GM23338 (cell line): ENCODE measurements at places on chromosomes 12 and 14.

DNA sequence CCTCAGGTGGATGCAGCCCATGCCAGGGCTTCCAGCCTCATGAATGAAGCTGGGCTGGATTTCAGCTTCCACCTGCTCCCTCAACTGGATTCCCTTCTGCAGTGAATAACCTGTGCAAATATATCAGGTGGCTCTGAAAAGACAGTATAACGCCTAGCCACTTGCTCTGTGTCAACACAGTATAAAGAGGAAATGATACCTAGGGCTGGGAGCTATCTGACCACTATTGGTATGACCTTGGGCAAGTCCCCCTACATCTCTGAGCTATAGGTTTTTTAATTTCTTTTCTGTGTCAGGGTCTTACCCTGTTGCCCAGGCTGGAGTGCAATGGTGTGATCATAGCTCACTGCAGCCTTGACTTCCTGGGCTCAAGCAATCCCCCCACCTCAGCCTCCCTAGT, 19.8 kb downstream of the ISM2 start:
- no peak overlapping the region for H3K4me3 ChIP-seq
- no peaks in the 10 kb centered on the region for H3K36me3 ChIP-seq

- no peaks in the 10 kb centered on the region for H3K36me3 ChIP-seq
- H3K4me3 ChIP-seq = no peak overlapping the region
- H3K4me1 ChIP-seq = peaks cover 6% of the 10 kb centered on the region
- H3K27ac ChIP-seq = no peak overlapping the region
- no peaks in the 10 kb centered on the region for H3K27me3 ChIP-seq
Measured at GRCh38 chr12:108205864-108206263, 76.8 kb downstream of the WSCD2 start.

DNA sequence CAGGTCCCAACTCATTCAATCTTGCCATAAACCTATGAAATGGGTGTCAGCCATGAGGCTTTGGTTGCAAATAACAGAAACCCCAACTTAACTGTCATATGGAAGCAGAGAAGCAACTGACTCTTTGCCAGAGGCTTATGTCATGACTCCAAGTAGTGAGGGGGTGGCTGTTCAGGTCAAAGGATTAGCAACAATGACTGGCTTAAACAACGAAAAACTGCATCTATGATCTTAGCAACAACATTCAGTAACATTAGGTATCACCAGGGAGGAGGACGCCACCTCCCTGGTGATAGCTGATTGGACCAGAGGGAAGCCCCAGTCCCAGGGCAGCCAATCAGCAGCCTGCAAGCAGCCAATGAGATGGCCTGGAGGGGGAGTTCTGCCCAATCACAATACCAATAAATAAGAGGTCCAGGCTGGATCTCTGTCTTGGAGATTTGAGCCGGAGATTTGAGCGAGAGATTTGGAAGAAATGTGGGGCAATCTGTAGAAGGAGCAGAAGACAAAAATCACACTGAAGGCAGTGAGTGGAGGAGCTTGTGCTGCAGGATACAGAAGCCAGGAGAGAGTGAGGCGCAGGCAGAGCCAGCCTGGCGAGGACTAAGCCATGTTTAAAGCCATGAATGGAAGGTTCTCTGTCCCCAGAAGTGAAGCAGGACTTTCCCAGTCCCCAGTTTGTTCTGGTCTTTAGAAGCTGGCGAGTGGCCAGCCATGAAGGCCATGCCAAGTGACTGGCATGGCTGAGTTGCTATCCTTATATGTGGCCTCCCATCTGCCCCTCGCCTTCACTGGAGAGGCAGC, 93.3 kb downstream of the CALM1 start:
- peaks cover 14% of the 10 kb centered on the region for H3K4me1 ChIP-seq
- no peaks in the 10 kb centered on the region for H3K36me3 ChIP-seq
- no peak for DNase-seq
- no peaks in the 10 kb centered on the region for H3K27me3 ChIP-seq
- no peak overlapping the region for H3K27ac ChIP-seq

- H3K36me3 ChIP-seq = no peaks in the 10 kb centered on the region
- H3K27me3 ChIP-seq = no peaks in the 10 kb centered on the region
- no peak overlapping the region for H3K4me3 ChIP-seq
- no peak overlapping the region for H3K27ac ChIP-seq
- H3K4me1 ChIP-seq = peaks cover 11% of the 10 kb centered on the region
- DNase-seq = no peak
Measured at GRCh38 chr14:46444666-46445065, 206.9 kb downstream of the RPL10L start.

GRCh38 chr12:97181571-97182265, 274.7 kb downstream of the NEDD1 start:
- no peaks in the 10 kb centered on the region for H3K27me3 ChIP-seq
- no peaks in the 10 kb centered on the region for H3K36me3 ChIP-seq
- H3K27ac ChIP-seq = no peak overlapping the region

- H3K27me3 ChIP-seq = no peaks in the 10 kb centered on the region
- H3K4me1 ChIP-seq = no peaks in the 10 kb centered on the region
- no peak overlapping the region for H3K4me3 ChIP-seq
- DNase-seq = no peak
- no peak overlapping the region for H3K27ac ChIP-seq
Measured at GRCh38 chr14:103806805-103807204, 40.6 kb downstream of the PPP1R13B start.

- no peak for DNase-seq
- no peak overlapping the region for H3K27ac ChIP-seq
- H3K27me3 ChIP-seq = no peaks in the 10 kb centered on the region
- H3K4me3 ChIP-seq = no peak overlapping the region
- H3K36me3 ChIP-seq = no peaks in the 10 kb centered on the region
Measured at GRCh38 chr12:80291108-80291754, 152.8 kb upstream of the PTPRQ start.

DNA sequence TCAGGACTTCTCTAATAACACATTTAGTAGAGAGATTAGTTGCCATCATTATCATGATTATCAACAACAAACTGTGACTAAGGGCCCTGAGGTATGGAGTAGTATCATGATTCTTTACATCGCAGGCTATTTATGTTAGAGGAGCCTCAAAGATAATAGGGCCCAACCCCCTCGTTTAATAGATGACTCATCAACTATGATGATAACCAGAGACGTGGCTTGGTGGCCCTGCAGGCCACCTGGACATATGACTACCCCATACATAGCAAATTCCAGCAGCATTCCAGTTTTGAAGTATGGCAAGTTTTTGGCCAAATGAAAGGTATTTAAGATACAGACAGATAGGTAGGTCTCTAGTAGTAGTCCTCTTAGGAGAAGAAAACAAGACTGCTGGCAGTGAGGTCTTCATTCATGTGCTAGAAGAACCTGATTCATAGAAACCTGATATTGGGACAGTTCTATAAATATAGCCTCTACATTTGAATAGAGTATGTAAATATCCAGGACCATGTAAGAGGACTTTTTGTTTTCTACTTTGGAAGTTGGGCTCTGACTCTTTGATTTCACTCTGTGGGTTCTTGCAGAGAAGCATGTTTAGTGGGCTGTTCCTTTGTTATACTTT, 5.6 kb downstream of the RIC8B start:
- H3K4me1 ChIP-seq = peaks cover 60% of the 10 kb centered on the region
- no peaks in the 10 kb centered on the region for H3K36me3 ChIP-seq
- no peak overlapping the region for H3K27ac ChIP-seq
- no peaks in the 10 kb centered on the region for H3K27me3 ChIP-seq
- no peak for DNase-seq
- H3K4me3 ChIP-seq = no peak overlapping the region

GRCh38 chr14:85527445-85528035, 2.4 kb upstream of the FLRT2 start:
- peaks cover 52% of the 10 kb centered on the region for H3K27me3 ChIP-seq
- H3K4me1 ChIP-seq = peaks cover 35% of the 10 kb centered on the region
- no peak overlapping the region for H3K4me3 ChIP-seq
- H3K36me3 ChIP-seq = no peaks in the 10 kb centered on the region
- DNase-seq = no peak

DNA sequence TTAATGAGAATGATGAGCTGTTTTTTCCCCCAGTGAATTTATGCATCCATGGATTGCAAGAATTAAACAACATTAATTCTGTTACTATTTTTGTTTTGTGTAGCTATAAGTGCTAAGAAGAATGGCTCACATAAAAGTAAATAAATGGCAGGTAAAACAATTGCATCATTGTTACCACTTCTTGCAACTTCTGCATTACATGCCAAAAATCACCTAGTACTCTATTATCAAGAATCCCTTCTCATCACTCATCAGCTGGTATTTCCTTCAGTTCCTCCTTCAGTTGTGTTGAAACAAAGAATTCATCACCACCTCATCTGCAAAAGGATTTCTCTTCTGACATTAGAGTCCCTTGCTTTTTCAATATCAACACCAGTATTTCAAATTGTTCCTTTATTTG, 773 bp downstream of the A2M start:
- no peak overlapping the region for H3K27ac ChIP-seq
- H3K4me3 ChIP-seq = no peak overlapping the region
- no peaks in the 10 kb centered on the region for H3K36me3 ChIP-seq

GRCh38 chr12:121277374-121277759, 19.1 kb downstream of the CAMKK2 start:
- H3K4me3 ChIP-seq = no peak overlapping the region
- H3K36me3 ChIP-seq = no peaks in the 10 kb centered on the region
- no peak overlapping the region for H3K27ac ChIP-seq
- peaks cover 16% of the 10 kb centered on the region; the same call in 1 of the 2 replicates for H3K4me1 ChIP-seq

GRCh38 chr14:101121508-101122139, 218.1 kb upstream of the RTL1 start:
- H3K27ac ChIP-seq = no peak overlapping the region
- H3K4me1 ChIP-seq = no peaks in the 10 kb centered on the region
- no peak overlapping the region for H3K4me3 ChIP-seq
- H3K27me3 ChIP-seq = no peaks in the 10 kb centered on the region
- no peak for DNase-seq
- no peaks in the 10 kb centered on the region for H3K36me3 ChIP-seq

GRCh38 chr12:124551268-124552144, 15.9 kb downstream of the NCOR2 start:
- H3K4me3 ChIP-seq = peak overlapping the region; percentile 29; the same call in 1 of the 2 replicates
- H3K27ac ChIP-seq = peak overlapping the region; percentile 84
- H3K36me3 ChIP-seq = no peaks in the 10 kb centered on the region
- H3K4me1 ChIP-seq = peaks cover 35% of the 10 kb centered on the region
- no peaks in the 10 kb centered on the region for H3K27me3 ChIP-seq
- peak; percentile 84 for DNase-seq

- peaks cover 44% of the 10 kb centered on the region for H3K27me3 ChIP-seq
- no peak for DNase-seq
- H3K36me3 ChIP-seq = no peaks in the 10 kb centered on the region
- peaks cover 7% of the 10 kb centered on the region; the same call in 1 of the 2 replicates for H3K4me1 ChIP-seq
- no peak overlapping the region for H3K4me3 ChIP-seq
Measured at GRCh38 chr12:130216031-130216430, 53.8 kb downstream of the FZD10 start.

- no peak overlapping the region for H3K4me3 ChIP-seq
- DNase-seq = no peak
- no peaks in the 10 kb centered on the region for H3K4me1 ChIP-seq
- H3K36me3 ChIP-seq = no peaks in the 10 kb centered on the region
- no peak overlapping the region for H3K27ac ChIP-seq
Measured at GRCh38 chr12:41293011-41293410, 104.9 kb downstream of the PDZRN4 start.
